ENCODE measurements at places on chromosomes 3 and 15.

DNA sequence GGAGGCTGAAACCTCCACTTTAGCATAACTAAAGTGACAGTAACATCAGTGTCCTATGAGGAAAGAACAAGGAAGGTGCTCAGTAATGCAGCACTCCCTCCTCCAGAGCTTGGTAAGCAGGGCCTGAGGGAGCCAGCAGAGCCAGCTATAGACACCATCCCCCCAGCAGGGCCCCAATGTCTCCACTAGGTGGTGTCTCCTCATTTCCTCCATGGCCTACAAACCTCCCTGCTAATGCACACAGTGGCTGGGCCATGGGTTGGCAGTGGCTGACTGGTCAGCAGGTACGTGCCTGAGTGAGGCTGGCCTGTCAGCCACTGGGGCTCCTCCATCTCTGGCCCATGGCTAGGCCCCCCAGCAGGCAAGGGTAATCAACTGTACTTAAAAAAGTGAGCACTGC is 13.6 kb downstream of the MRPS25 start:
- peak; percentile 31 for DNase-seq

- no peak for DNase-seq
Observed at GRCh38 chr15:32861761-32862160, 144.0 kb downstream of the GREM1 start.

GRCh38 chr15:74725225-74725774 is at the start of gene CYP1A1:
CYP1A1 (minus strand) TSS chr15:74725528; CDS start chr15:74723097, 2,431 bp downstream.
- peak; percentile 40 for DNase-seq

DNA sequence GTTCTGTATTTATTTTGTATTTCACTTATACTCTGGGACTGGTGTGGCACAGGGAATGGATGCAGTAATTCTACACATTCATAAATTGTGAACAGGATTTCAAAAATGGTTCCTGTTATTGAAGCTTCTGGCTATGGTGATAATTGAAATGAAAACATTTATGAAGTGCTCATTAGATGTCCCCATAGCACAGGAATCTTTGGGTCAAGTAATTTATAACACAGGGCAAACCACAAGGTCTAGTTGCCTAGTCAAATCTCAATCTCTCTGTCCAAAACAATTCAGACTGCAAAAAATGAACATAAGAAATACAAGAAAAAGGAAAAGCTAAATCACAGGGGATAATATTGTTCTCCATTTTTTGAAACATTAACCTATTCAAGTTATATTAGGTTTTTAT is 117.5 kb upstream of the PTPRG start:
- no peak for DNase-seq

- no peak for DNase-seq
Observed at GRCh38 chr15:82852941-82853561, 43.6 kb downstream of the WHAMM start.

- no peak for DNase-seq
Observed at GRCh38 chr3:135987661-135988060, 22.1 kb downstream of the PPP2R3A start.

DNA sequence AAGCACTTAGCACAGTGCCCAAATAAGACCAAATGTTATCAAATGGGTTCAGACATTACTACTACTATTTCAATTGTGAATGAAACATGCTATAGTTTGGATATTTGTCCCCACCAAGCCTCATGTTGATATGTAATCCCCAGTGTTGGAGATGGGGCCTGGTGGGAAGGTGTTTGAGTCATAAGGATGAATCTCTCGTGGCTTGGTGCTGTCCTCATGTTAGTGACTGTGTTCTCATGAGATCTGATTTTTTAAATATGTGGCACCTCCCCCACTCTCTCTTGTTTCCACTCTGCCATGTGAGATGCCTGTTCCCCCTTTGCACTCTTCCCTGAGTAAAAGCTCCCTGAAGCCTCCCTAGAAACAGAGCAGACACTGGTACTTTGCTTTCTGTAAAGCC is 148.7 kb upstream of the TGFBR2 start:
- no peak for DNase-seq

- DNase-seq: no peak
Observed at GRCh38 chr3:194588741-194589140, 44.5 kb downstream of the TMEM44 start.

- DNase-seq: no peak
Observed at GRCh38 chr3:192772240-192772894, 45.0 kb upstream of the FGF12 start.

DNA sequence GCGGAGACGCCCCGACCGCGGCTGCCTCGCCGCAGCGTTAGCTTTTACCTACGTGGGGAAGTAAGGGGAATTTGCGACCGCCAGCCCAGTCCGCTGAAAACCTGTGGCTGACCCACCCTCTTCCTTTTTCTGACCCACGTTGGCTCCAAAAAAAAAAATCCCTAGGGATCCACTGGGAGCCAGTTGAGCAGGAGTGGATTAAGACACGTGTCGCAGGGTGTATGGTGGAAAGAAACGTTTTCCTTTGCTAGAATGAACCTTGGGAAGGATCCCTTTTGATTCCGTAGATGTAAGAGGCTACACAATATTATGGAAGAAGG is 575 bp upstream of the PCYT1A start:
- no peak for DNase-seq
